ENCODE measurements at places on chromosomes 1 and 21. TPM values are rescaled to one million over a fixed set of nuclear protein-coding genes. Genes with fewer than 3 reads are reported as not detected.

GRCh38 chr1:162663589-162664106, 31.4 kb downstream of the DDR2 start:
- peak; percentile 93 for DNase-seq

- DNase-seq: peak; percentile 20
Measured at GRCh38 chr1:89276690-89277089, 4.0 kb upstream of the GBP5 start.

GRCh38 chr1:168470901-168471431, 72.8 kb downstream of the XCL2 start:
- peak; percentile 92 for DNase-seq

DNA sequence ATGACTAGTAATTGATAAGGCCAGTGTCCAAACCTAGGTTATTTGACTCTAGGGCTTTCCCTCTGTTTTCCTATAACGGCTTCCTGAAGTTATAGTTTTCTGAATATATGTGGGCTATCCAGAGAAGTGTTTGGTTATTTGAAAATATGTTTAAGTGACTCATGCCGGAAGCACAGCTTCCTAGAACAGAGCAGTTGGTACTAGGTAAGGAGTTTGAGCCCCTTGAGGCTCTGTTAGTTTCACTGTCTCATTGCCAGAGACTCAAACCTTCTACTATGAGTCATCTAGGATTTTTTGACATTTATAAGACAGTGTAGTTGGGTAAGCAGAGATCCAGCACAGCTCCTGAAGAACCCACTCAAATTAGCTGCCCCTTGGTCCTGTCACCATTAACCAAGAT, 27.1 kb upstream of the LEPR start:
- DNase-seq: no peak

GRCh38 chr21:28949318-28949717, 43.4 kb downstream of the LTN1 start:
- DNase-seq: no peak

DNA sequence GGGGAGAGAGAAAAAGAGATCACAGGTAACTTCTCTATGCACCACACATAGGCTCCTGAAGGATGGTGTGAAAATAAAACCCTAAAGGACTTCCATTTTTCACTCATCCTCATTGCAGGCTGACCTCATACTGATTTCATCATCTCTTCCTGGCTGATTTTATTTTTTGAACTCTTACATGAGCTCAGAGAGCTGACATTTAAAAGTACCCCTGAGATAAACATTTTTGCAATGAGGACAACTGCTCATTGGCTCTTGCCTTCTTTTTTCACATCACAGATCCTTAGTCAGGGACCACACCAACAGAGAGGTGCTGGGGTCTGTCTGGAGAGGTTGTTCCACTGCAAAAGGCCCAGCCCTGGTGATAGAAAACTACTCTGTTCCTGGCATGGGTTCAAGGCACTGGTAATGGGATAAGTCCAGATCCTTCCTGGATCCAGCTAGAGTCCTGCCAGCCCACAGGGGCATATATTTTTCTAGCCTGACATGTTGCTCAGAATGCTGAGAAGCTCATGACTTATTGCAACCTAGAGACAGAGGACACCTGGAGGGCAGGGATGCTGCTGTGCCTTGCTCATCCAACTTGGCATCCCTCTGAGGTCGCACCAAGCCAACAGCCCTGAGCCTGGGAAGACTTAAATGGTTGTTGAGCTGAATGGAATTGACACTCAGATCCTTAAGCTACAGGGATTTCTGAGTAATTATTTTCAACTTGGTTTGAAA, 360.0 kb downstream of the HHAT start:
- no peak for DNase-seq

- peak; percentile 16 for DNase-seq
Measured at GRCh38 chr1:98467586-98467985, 193.9 kb upstream of the SNX7 start.

DNA sequence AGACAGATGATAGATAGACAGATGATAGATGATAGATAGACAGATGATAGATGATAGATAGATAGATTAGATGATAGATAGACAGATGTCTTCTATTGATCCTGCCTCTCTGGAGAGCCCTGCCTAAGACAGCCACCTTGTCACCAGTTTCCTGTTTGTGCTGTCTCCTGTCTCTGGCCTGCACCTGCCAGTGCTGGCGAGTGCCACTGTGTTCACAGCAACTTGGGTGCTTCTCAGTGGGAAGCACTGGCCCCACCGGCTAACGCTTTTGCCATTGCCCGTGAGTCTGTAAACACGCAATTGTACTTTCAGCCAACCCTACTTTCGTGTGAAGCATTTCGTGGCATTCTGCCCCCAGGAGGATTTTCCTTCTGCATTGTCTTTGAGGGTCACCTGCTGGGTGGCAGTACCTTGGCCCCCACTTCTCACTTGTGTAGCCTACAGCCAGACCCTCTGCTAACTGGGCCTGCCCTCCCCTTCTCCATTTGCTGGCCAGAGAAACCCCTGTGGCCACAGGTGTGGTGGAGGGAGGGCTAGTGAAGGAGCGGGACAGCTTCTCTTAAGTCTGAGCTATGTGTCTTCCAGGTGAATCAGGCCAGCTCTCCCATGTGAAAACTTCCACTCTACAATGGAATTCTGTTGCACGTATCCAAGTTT, 23.4 kb upstream of the PDE9A start:
- DNase-seq: no peak

DNA sequence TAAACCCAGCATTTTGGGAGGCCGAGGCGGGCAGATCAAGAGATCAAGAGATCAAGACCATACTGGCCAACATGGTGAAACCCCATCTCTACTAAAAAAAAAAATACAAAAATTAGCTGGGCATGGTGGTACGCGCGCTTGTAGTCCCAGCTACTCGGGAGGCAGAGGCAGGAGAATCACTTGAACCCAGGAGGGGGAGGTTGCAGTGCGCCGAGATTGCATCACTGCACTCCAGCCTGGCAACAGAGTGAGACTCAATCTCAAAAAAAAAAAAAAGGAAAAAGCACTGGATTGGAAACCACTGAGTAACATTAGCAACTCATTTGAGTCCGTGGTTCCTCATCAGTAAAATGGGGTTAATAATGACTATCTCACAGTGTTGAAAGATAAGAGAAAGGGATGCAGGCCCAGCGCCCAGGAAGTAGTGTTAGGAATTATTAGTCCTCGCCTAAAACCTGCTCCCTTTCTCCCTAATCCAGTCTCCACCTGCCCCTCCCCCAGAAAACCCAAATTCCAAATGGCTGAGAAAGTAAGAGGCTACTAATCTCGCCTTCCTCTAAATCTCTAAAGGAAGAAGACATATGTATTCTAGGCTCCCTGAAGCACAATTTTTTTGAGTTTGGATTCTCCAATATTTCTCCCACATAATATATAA, 49.5 kb downstream of the RHBG start:
- DNase-seq: no peak

DNA sequence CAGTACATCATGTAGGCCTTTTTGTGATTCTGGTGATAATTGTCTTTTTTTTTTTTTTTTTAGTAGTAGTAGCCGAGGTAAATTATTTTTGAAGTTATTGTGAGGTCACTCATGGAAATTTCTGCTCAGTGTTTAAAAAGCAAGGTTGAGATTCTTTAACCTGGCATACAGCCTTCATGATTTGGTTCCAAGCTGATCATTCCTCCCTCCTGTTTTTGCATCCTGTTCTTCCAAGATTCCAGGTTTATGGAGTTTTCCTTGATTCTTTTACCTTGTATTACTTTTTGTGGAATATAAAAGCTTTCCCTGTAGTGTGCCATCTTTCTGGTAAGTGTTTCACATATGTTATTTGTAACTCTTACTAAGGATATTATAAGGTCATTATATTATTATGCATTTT, 9.1 kb downstream of the ZFYVE9 start:
- DNase-seq: no peak

DNA sequence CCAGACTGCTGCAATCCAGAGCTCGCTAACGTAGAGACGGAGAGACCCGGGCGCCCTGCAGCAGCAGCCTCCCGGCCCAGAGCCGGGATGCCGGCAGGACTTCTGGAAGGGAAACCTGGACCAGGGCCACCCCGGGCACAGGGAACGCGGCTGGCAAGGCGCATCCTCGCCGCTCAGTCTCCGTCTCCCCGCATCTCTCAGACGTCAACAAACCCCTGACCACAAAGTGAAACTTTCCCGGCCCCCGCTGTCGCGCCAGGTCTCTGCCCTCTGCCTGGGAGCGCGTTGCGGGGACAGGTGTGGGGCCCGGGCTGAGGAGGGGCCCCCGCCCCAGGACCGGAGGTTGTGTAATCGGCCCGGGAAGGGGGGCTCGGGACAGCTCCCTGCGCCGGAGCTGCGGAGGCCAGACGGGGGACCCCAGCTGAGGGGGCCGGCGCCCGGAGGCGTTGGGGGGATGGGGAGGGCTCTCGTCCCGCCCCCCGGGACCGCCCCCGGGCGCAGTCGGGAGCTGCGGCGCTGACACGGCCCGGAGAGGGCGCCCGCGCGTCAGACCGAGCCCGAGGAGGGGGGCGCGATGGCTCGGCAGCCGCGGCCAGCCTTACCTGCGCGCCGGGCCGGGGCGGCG, 116.6 kb upstream of the HIVEP3 start:
- DNase-seq: peak; percentile 52

DNA sequence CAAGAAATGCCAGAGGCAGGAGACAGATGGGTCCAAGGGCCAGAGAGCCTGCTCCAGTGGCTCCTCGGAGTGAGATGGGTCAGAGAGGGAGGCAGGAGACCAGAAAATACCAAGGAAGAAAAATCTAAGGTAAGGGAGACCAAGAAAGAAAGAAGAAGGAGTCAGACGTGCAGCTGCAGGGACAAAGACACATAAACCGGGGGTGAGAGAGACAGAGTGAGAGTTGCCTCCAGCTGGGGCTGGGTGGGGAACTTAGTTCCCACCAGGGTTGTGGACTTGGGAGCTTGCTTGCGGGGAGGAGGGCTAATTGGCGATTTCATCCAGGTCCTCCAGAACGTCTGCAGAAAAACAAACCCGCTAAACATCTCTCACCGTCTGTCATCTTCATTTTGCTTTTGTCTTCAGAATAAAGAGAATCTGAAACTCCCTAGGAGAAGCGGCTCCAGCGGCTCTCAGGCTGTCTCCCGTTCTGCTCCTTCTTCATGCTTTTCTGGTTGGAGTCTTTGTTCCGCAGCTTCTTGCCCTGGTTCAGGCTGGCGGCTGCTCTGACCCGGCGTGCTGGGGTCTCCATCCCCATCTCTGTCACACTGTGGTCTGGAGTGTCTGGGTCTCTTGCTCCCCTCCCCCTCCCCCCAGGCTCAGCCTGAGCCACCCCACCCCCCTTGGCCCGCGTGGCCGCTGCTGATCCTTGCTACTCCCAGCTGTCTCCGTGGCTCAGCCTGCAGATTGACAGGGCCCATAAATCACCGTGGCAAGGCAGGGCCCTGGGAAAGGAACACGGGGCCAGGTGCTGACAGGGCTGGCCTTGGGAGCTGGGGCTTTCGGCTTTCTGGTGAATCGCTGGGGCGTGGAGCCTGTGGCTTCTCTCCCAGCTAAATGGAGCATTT, 66.6 kb downstream of the UBIAD1 start:
- DNase-seq: no peak

DNA sequence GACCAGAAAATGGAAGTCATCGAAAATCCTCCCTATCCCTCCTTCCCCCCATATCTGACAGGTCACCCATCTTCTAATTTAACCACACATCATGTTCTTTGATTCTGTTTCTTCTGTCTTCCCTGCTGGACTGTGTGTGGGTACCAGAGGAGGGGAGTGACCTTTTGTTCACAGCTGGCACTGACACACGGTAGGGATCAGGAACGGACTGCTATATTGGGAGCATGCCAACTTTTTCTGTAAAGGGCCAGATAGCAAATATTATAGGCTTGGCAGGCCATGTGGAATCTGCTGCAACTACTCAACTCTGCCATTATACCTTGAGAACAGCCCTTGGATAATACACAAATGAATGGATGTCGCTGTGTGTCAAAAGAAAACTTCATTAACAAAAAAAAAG, 7.5 kb upstream of the TOMM20 start:
- DNase-seq: no peak

- no peak for DNase-seq
Measured at GRCh38 chr1:174072581-174072980, 50.4 kb upstream of the RC3H1 start.

DNA sequence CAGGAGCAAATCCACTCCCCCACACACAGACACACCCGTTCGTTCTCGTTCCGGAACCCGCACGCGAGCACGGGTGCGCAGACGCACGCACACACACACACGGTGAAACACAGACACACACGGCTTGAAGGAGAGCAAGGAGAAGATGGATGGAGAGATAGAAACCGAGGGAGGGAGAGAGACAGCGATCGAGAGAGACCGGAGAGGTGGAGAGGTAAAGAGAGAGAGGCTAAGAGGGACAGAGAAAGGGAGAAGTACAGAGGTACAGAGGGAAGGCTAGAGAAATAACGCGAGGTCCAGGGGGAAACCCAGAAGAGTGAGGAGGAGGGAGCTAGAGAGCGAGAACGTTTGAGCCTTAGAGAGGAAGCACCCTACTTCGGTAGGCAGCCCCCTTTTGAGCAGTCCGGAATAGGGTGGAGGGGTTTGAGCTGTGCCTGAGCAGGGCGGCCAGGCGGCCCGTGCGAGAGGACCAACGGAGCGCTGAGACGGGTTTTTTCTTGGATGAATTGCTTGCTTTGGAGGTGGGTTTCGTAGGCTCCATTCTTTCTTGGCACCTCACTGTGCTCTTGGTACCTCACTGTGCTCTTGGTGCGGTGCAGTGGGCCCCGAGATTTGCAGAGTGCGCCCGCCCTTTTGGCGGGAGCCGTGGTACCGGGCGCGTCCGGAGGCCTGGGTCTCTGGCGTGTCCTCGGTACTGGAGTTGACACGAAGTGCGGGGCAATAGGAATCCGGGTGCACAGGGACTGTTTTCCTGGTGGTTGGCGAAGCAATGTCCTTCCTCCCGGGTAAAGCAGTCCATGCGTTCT, 88.4 kb upstream of the RHOU start:
- DNase-seq: peak; percentile 47

GRCh38 chr1:227213426-227213825, 104.9 kb downstream of the CDC42BPA start:
- DNase-seq: no peak

GRCh38 chr1:164786980-164787833, 228.2 kb downstream of the PBX1 start:
- DNase-seq: peak; percentile 85

DNA sequence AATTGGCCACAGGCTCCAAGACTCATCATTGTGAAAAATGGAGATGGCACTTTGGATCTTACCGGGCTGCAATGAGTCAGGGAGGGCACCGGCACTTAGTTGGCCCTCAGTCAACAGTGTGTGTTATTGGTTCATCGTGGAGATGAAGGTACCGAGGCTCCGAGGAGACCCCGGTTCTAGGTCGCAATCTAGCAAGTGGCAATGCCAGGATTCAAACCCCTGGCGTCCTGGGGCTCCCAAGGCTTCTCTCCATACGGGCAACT, 49.0 kb upstream of the ACOT11 start:
- no peak for DNase-seq

The C1orf226 gene
- not detected for total RNA-seq

The NPHS2 gene
- not detected for total RNA-seq

The CELSR2 gene
- total RNA-seq: 0.90 TPM

The KIAA1614 gene
- total RNA-seq: 9.7 TPM

The PHLDA3 gene
- 164 TPM for total RNA-seq

The HSD3B1 gene
- total RNA-seq: not detected

The VAV3 gene
- total RNA-seq: not detected
